ENCODE measurements at places on chromosomes 3 and 15.

DNA sequence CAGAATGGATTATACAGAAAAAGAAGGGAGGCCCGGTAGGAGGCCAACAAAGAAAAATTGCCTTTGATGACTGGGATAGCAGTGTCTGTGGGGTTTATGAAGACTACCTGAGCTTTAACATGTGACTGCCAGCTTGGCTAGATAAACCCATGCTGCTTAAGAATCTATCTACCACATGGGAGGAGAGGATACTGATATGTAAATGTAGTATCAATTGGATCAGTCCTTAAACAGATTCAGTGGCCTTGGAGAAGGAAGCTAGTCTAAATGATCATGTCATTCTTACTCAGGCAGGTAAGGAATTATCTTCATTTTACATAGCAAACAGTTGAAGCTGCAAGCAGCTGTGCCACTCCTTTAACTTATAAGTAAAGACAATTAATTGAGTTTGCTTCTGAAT, 50.0 kb upstream of the SYNPR start:
- DNase-seq, result no peak

- no peak for DNase-seq
Observed at GRCh38 chr3:98563661-98564281, 29.6 kb downstream of the CPOX start.

DNA sequence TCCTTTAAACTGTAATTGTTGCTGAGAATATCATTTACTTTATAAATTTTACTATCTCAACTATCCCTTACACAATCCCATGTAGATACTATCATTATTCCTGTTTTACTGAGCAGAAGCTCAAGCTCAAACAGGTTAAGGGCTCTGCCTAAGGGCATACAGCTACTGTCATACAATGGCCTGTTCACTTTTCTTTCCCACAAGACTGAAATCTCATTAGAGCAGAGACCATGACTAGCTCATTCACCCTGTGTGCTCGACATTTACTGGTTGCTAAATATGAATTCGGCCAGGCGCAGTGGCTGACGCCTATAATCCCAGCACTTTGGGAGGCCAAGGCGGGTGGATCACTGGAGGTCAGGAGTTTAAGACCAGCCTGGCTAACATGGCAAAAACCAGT, 1.6 kb upstream of the MESP2 start:
- no peak for DNase-seq

DNA sequence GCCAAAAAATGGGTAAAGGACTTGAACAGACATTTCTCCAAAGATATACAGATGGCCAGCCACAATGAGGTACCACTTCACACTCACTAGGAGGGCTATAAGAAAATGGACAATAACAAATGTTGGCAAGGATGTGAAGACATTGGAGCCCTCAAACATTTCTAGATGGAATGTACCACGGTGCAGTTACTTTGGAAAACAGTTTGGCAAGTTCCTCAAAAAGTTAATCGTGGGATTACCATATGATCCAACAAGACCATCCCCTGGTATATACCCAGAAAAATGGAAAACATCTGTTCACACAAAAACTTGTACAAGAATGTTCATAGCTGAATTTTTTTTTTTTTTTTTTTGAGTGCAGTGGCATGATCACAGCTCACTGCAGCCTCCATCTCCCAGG, 15.9 kb upstream of the HRH1 start:
- DNase-seq, result no peak

GRCh38 chr3:100538339-100538706, 45.9 kb downstream of the TMEM45A start:
- no peak for DNase-seq

- peak; percentile 9 for DNase-seq
Observed at GRCh38 chr3:20141851-20142250, 44.2 kb downstream of the SGO1 start.

- DNase-seq, result no peak
Observed at GRCh38 chr3:130442284-130442683, 74.7 kb upstream of the COL6A6 start.

- DNase-seq, result no peak
Observed at GRCh38 chr3:35598804-35599203, 40.5 kb upstream of the ARPP21 start.

GRCh38 chr3:184912163-184912562, 100.2 kb downstream of the VPS8 start:
- no peak for DNase-seq

GRCh38 chr15:87489902-87490665, 766.5 kb downstream of the NTRK3 start:
- DNase-seq, result peak; percentile 38

DNA sequence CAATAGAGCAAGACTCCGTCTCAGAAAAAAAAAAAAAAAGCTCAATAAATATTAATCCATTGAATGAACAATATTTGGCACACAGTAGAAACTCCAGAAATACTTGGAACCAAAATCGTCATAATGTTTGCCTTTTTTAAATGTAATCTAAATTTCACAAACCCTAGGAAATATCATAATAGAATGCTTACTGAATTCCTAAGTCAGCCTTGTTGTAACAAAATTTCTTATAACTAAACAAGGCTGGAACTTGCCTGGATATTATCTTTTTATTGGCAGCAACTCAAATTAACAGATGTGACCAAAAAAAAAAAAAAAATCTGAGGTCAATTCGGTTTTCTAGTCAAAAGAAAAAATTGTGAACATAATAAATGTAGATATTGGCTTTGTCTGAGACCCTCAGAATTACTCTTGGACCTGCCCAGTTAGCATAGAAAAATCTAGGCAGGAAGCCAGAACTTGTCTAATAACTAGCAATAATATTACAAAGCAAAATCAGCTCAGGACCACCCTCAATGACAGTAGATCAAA, 33.3 kb downstream of the GABPB1 start:
- no peak for DNase-seq

DNA sequence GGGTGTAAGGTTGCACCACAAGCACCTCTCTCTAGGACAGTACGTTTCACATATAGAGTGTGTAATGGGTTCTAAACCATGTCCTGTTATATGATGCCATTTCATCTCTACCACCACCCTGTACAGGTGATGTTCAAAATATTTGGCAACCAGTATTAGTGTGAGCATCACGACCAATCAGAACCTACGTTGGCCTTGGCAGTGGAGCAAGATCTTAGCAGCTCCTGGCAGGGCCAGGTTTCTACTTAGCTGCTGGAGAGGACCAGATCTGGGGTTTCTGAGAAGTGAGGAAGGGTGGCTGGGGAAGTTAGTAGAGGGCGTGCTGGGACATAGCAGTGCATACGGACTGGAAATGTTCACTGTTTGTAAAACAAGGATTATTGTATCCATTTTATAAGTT, 23.1 kb upstream of the MITF start:
- DNase-seq, result no peak

DNA sequence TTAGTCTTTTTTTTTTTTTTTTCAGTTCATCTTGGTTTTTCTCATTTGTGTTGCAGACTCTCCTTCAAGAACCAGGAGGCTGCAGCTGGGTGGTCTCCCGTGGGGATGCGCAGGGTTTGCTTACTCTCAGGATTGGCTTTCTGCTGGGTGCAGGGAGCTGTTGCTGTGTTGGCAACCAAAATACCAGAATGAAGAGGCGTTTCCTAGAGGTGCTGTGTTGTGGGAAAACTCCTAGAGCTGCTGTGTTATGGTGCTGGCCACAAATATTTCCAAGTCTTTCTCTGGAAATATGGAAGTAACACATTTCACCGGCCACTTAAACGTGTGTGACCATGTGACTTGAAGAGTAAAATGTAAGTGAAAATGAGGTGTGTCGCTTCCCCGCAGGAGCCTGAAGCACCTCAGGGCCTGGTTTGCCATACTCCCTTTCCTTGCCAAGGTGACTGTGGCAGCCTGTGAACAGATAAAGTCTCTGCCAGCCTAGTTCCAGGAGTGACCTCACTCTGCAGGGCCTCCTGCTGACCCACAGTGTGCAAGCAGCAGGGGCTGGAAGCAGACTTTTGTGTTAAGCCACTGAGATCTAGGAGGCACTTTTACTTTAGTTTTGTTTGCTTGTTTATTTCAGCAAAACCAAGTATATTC, 258.9 kb downstream of the ADAMTS17 start:
- no peak for DNase-seq

DNA sequence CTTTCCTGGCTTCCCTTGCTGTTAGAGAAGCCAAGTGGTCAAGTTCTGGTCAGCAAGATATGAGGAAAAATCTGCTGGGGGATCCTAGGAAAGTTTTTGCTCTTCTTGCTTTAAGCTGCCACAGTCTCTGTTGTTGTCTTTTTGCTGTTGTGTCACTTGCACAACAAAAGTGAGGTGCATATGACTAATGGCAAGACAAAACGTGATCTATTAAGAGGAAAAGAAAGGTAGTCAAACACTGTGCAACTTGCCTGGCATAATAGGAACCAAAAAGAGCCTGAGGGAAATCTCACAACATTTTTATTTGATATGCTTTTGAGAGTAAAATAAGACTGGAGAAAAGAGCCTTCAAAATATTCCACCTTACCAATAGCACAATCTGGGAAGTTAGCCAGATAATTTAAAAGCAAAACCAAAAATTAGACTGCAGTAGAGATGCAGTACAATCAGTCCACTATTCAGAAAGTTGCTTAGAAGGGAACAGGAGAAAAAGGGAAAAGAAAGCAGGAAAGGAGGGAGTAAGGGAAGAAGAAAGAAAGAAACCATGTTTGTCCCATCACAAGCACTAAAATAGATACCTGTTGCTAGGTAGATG, 110.0 kb upstream of the SLC4A7 start:
- DNase-seq, result no peak

DNA sequence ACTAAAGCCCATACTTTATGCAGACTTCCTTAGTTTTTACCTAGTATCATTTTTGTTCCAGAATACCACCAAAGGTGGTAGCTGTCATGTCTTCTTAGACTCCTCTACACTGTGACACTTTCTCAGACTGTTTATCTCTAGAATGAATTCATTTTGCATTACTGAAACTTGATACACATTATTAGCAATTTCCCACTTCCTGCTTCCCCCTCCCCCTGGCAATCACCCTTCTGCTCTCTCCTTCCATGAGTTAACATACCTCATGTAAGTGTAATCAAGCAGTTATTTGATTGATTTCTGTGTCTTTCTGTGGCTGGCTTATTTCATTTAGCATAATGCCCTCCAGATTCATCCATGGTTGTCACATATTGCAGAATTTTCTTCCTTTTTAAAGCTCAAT, 204.9 kb downstream of the STAG1 start:
- DNase-seq, result no peak

DNA sequence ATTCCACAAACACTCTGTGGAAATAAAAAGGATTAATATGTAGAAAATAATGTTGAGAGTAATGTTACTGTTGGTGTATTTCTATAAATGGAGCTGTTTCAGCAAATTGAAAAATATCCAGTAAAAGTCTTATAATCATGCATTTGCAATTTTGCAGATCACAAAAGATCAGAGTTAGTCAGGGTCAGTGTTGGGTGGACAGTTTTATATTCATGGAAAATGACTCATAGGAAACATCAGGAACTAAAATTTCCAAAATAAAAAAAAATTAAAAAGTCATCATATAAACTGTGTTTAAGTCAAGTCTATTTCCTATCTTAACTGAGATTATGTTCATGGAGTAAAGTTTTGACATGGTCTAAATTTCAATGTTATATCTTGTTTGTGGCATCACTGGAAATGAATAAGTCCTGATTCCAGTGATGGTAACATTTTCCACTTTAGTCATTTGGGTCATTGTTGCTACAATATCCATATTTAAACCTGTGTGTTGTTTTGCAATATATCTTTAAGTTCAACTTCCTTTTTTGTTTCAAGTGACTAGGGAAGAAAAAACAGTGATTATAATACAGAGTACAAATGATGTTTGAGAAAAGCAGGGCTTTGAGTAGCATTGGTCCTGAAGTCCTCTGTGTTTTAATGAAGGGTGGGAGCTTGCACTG, 37.8 kb downstream of the MITF start:
- DNase-seq, result no peak

GRCh38 chr15:95192923-95193322, 961.6 kb downstream of the MCTP2 start:
- no peak for DNase-seq

DNA sequence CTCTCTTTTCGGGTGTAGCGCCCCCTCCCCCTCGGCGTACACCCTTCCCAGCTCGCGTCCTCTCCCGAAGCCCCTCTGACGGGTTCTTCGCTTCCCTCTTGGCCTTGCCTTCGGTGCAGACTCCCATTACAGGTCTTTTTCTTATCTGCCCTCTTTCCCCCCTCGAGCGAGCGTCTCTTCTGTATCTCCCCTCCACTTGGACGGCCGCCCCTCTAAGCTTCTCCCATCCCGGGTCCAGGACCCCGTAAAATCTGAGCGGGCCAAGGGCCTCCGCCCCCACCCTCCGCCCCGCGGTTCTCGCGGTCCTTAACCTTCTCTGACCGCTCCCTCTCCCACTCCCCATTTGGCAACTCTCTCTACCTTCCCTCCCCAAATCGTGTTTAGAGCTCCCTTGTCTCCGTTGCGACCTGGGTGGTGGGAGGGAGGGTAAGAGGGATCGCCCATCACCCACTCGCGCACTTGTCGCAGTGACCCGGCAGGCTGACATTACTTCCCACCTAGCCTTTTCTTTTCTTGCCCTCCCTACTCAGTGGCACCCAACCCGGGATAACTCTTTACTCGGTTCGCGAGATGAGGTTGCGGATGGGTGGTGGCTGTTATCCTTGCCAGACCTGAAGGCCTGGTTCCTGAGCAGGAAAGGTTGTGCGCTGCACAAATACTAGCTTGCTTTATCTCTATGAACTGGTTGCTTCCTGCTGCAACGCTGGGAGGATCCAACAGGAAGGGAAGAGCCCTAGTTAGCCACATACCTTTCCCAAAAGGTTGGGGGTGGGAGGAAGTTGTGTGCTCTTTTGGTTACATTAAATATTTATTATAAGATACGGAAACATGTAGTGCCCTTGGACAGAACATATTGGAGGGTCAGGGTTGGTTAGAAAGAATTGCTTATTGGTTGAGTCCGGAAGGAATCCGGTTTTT, 922 bp downstream of the RAB11A start:
- peak; percentile 48 for DNase-seq

- no peak for DNase-seq
Observed at GRCh38 chr3:63954182-63954581, 42.0 kb upstream of the SCAANT1 start.

DNA sequence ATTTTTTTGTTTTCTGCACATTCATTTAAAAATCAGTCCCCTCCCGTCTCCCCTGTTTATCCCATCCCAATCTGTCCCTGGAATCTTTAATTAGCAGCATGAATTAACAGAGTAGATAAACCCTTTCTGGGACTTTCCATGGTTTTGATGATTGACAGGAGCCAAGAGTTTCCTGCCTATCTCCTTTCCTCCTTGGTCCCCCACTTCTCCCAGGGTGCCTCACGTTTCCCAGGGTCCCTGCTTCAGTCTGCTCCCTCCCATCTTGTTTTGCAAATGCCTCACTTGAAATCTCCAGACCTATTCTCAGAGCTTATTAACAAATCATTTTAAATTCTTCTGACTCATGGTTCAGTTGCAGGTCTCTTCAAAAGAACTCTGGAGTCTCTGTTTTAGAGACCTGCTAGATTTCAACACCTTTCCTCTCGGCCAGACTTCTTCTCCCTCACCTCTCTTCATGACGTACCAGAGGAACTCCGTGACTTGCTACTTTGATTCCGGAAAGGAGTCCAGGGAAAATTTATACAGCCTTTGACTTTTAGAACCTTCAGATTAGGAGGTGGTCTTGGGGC, 238.5 kb downstream of the ITPR1 start:
- DNase-seq, result no peak

Data from BE2C (cell line).